NCI-H2081 treated with DMSO at 0.1 percent for 48 hours (cell line): ENCODE measurements at places on chromosomes 2 and 18.

- no peak for DNase-seq
These were observed 118.0 kb upstream of the HS6ST1 start for GRCh38 chr2:128436479-128437203.

GRCh38 chr2:2686222-2686621, 355.1 kb upstream of the MYT1L start:
- DNase-seq = no peak

DNA sequence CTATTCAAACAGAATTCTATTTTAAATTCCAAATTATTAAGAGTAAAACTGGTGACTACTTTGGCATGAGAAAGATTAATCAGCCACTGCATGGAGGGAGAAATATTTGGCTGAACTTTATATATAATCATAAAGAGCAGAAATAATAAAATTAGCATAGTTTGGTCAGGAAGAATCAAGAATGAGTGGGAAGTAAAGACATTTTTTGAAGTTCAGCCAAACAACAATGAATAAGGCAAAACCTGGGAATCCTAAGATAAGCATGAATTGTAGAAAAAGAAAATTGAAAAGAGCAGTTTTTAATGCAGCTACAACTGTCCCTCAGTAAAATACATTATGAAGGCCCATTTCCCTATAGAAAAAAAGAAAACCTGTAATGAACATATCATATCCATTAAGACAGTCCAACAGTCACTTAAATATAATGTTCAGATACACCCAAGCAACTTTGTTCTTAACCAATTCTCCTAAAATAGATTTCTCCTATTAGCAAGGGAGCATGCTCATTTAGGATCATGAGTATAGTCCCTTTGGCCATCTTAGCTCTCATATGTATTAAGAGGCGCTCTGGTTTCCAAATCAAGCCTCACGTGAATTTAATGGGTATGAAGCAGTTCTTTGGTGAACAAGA, 6.5 kb downstream of the TMEM17 start:
- DNase-seq = no peak

- DNase-seq = no peak
These were observed 2.1 kb downstream of the POMC start for GRCh38 chr2:25165992-25166875.

GRCh38 chr2:120267348-120267747, 14.7 kb downstream of the RALB start:
- no peak for DNase-seq

GRCh38 chr18:62857263-62857976, 142.1 kb downstream of the PHLPP1 start:
- no peak for DNase-seq

DNA sequence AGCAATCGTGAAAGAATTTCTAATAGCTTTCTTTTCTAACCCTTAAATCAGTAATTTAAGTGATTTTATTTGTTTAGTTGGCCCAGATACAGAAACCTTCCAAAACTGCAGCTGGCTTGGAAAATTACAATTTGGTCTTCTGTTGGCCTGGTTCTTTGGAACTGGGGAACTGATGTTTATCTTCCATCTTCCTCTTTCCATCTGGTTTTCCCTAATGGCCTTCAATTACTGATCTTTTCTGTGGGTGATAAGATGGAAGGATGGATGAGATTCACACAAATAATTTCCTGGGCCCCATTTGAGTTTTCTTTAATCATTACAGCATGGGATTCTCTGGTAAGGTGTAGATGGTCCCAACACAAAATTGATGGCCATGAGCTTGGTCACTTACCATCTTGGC, 106.5 kb upstream of the CHRNA1 start:
- no peak for DNase-seq
